OCI-M1 (cell line): ENCODE measurements at places on chromosomes 12 and 14.

DNA sequence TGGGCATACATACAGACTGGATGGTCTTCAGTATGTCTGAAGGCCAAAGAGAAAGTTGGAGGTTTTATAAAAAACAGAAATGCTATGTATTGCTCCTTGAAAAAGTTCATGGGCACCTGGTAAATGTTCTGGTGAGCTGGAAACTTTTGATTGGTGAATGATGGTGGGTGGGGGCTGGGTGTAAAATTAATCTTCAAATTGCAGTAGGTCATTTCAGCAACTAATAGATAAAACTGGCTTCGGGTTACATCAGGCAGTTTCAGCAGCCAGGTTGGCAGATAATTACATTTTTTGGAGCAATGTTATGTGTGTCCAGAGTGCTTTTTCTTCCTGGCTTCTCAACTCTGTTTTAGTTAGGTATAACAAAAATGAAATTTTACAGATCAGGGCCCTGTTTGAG lies 35.3 kb downstream of the SDR9C7 start:
- peak; percentile 46 for DNase-seq

GRCh38 chr14:71056168-71056567 lies 148.9 kb downstream of the PCNX1 start:
- no peak for DNase-seq

DNA sequence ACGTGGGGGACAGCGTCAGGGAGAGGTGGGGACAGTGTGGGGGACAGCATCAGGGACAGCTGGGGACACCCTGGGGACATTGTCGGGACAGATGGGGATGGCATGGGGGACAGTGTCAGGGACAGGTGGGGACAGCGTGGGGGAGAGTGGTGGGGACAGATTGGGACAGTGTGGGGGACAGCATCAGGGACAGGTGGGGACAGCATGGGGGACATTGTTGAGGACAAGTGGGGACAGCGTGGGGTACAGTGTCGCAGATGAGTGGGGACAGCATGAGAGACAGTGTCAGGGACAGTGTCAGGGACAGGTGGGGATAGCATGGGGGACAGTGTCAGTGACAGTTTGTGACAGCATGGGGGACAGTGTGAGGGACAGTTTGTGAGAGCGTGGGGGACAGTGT lies 240.9 kb downstream of the TMEM121 start:
- no peak for DNase-seq

GRCh38 chr12:15122344-15122743 lies 98.9 kb downstream of the RERG start:
- peak; percentile 70 for DNase-seq

GRCh38 chr12:80756875-80757274 lies 40.2 kb downstream of the MYF5 start:
- DNase-seq: no peak

DNA sequence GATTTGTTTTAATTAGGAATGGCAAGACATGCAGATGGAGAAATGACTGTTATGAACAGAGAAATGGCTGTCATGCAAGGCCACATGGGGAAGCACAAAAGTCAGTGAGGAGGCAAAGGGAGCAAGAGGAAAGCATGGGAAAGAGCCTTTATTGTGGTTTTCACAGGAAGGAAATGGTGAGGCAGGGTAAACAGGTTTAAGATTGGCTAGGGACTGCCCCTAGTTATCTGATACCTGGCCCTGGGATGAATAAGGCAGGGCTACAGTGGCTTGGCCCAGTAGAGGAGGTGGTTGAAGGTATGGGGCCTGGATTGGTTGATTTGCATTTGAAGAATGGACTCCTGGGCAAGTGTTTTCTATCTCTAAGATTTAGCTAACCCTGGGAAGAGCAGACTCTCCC lies 168.7 kb upstream of the CNOT2 start:
- no peak for DNase-seq
